ENCODE measurements at places on chromosomes 5 and 9.

- no peak for DNase-seq
Measured at GRCh38 chr5:148931453-148932057, 105.1 kb downstream of the ADRB2 start.

GRCh38 chr5:370959-371810, 49.7 kb downstream of the AHRR start:
- peak; percentile 8 for DNase-seq

- no peak for DNase-seq
Measured at GRCh38 chr9:14909961-14910805, at the start of gene FREM1. FREM1 (minus strand) TSS chr9:14910428; CDS start chr9:14868977, 41,451 bp downstream.

DNA sequence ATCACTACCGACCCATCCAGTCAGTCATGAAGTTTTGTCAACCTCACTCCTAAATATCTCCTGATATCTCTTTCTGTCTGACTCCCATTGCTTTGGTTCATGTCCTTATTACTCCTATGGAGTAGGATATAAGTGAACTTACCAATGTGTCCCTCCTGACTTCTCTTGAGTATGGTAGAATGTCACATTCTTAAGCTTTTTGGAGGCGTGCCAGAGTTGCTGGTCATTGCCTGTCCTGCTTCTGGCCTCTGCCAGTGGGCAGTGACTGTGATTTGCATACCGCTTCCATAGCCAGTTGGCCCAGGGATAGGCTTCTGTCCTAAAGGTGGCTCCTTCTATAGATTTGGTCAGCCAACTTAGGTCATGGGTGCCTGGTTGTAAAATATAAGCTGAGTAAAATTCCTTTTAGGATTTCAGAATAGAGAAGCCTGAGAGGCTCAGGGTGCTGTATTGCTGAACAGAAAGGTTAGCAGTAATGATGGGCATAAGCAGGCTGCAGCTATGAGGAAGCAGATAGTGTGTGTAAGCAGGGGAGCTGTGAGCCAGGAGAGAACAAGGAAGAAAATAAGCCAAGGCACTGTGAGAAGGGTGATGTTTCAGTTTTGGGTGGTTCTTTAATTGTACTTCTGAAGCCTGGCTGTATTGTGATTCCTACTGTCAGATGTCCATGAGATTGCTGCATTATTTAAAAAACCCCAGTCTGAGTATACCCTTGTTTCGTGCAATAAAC, 16.1 kb upstream of the MARCHF3 start:
- no peak for DNase-seq

DNA sequence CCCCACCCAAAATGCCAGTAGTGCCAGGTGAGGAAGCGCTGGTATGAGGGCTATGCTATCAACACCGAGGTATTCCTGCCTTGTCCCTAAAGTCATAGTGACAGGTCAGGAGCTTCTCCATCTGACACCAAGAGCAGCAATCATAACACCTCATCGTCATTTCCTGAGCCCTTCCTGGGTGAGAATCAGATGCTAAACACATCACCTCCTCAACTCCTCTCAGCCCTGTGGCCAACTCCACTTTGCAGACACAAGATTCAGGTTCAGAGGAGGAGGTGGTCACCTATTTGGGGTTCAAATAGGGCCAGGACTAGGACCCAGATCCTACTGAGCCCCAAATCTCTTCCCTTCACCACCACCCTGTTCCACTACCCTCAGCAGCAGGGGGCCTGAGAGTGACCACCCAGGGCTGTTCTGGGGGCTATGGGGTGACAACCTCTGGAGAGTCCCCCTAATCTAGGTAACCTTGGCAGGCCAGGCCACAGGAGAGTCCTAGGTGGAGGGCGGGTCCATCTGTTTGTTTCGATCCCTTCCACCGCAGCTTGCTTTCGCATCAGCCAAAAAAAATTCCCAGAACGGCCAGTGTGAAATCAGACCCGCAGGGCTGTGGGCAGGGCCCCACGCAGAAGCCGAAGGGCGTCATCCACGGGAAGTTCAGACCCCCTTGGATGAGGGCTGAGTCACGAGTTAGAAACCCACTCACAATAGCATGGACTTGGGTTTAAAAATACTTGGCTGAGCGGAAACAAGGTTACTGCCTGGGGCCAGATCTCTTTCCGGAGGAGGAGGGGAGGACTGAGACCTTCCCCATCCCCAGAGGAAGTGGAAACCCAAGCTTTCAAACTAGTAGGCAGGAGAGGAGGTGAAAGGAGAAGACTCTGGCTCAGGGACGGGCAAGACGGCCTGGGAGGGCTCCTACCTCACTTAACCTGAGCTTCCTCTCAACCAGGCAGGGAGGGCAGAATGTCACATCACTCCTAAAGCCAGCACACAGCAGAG, 8.7 kb downstream of the STK10 start:
- DNase-seq: peak; percentile 71

- no peak for DNase-seq
Measured at GRCh38 chr9:35713578-35713977, 18.4 kb downstream of the TLN1 start.

DNA sequence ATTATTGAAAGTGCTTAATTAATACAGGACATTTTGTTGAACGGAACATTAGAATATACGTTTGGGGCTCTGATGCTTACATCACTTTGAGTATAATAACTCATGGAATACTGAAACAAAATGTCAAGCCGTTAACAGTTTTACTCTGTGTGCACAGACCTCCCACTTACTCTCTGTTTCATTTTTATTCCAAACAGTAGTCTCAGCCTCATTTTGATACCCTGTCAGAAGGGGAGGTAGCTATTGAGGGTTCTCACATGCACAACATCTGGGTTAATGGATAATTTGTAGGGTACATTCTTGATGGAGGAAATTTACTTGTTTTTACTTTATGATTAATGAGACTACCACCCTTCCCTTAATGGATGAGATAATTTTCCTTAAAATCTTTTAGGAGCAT, 59.0 kb downstream of the SCAMP1 start:
- no peak for DNase-seq

GRCh38 chr9:107210775-107211174, 72.3 kb upstream of the RAD23B start:
- DNase-seq: no peak

- DNase-seq: no peak
Measured at GRCh38 chr5:169001394-169001793, 299.5 kb downstream of the SLIT3 start.

- DNase-seq: peak; percentile 7
Measured at GRCh38 chr5:132064140-132064539, 3.7 kb downstream of the IL3 start.

- no peak for DNase-seq
Measured at GRCh38 chr5:180844432-180844831, 16.6 kb downstream of the ZFP62 start.

DNA sequence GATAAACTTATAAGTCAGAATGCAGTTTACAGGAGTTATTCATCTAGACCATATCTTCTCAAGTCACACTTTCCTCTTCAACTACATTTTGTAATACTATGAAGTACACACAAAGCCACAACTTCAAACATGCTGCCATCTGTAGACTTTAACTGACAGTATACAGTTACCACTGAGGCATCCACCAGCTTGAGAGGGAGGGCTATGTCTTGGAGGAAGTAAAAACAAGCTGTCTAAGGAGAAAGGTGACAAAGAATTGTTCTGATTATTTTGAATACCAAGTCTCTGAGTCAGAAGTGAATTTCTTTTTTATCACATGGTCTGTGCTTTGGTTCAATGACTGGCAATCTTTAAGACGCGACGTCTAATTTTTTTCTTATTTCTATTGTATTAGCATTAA, 97.6 kb upstream of the CDH10 start:
- DNase-seq: no peak

DNA sequence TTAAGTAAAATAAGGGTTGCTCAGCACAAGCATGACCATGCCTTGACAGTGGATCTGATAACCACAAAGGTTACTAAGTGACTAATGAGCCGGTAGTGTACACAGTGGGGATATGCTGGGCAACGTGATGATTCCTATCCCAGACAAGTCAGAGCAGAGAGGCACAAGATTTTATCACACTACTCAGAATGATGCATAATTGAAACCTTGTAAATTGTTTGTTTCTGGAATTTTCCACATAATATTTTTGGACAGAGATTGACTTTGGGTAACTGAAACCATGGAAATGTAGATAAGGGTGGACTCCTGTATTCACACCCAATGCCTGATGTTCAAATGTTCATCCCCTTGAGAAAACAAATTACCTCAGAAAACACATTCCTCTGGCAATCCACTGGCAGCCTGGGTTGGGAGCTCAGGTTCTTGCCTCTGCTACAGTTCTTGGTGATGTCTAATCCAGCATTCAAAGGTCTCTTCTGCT, 16.2 kb upstream of the ERAP1 start:
- peak; percentile 46 for DNase-seq

- DNase-seq: no peak
Measured at GRCh38 chr5:34804913-34805312, 34.1 kb upstream of the TTC23L start.

- DNase-seq: no peak
Measured at GRCh38 chr9:113302792-113303418, at the start of gene RNF183. RNF183 (minus strand) TSS chr9:113303376; CDS start chr9:113298184, 5,192 bp downstream.

GRCh38 chr9:74942801-74943200, 9.9 kb downstream of the C9orf40 start:
- DNase-seq: peak; percentile 53

- DNase-seq: no peak
Measured at GRCh38 chr9:130995086-130996011, 13.6 kb upstream of the LAMC3 start.

DNA sequence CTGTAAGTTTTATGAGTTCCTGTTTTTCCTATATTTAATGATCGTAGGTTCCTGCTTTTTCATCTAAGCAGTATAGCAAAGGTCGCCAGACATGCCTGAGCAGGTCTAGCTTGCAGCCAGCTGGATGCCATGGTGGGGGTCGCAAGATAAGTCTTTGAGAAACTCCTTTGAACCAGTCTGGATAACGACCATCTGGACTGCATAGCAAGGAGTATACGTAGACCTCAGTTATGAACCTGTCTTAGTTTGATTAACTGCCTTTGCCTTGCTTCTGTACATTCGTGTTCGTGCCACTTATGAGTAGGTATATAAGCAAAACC, 8.4 kb upstream of the SPATA31E1 start:
- DNase-seq: no peak

DNA sequence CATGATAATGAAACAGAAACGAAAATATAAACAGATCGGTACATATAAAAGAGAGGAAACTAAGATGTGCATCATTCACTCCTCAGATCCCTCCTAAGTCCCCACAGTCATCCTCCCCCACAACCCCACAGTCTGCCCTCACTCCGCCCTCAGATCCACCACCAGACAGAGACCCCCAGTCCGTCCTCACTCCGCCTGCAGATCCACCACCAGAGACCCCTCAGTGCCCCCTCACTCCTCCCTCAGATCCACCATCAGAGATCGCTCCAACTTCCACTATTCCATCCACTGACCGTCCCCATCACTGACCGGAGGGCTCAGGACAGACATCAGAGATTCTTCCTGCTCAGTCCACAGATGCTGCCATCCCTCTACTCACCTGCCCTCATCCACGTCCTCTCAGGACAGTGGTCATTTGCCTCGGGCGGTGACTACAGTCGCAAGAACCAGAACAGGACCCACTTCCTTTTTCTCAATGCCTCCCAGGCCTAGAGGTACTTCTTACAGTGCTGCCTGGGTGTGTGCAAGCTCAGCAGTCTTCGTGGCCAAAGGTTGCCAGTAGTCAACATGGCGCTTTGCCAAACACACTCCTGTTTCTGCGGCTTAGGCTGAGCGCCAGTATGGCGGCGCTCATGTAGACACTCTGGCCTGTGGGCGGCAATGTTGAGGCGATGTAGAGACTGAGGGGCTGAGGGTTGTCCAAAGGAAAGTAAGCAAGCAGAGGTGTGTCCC, 8.3 kb upstream of the SPATA31C1 start:
- DNase-seq: no peak

- DNase-seq: no peak
Measured at GRCh38 chr5:34618371-34619065, 37.6 kb upstream of the RAI14 start.

- no peak for DNase-seq
Measured at GRCh38 chr9:72856972-72857623, 95.8 kb downstream of the ALDH1A1 start.

GRCh38 chr5:136528481-136529030, 163.2 kb upstream of the TRPC7 start:
- DNase-seq: no peak

- DNase-seq: no peak
Measured at GRCh38 chr9:119458068-119458467, 88.8 kb upstream of the BRINP1 start.

DNA sequence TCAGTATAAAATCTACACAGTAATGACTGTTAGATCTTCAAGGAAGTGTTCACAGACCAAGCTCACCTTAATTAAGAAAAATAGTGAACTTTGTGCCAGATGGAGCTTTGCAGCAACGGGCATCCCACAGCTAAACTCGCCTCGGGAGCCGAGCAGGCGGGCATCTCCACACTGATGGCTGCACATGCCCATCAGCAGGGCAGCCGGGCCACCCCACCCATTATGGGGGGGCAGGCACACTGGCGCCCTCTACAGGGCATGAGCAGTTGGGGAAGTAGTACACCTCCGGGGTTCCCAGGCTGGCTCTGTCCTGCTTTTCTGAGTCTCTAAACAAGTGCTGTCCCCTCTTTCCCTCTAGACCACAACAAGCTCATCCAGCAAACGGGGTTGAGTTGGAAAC, 21.6 kb downstream of the ANKS6 start:
- DNase-seq: peak; percentile 33

DNA sequence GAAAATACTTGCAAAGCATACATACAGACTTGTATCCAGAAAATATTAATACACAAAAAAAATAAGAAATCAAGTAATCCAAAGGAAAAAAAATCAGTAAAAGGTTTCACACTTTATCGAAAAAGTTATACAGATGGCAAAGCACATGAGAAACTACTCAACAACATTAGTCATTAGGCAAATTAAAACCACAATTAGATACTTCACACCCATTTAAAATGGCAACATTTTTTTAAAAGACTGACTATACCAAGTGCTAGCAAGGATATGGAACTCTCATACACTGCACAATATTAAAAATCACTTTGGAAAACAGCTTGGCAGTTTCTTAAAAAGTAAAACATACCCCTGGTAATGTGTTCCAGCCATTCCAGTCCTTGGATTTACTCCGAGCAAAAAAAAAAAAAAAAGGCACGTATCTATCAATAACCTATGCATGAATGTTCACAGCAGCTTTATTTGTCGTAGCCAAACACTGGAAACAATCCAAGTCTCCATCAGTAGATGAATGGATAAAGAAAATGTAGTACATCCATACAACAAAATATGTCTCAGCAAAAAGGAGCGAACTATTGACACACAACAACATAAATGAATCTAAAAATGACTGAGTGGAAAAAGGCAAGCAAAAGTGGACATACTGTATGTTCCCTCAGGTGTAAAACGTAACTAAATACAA, 66.0 kb downstream of the GNAQ start:
- DNase-seq: no peak

- no peak for DNase-seq
Measured at GRCh38 chr9:107588393-107588792, 98.8 kb upstream of the KLF4 start.

DNA sequence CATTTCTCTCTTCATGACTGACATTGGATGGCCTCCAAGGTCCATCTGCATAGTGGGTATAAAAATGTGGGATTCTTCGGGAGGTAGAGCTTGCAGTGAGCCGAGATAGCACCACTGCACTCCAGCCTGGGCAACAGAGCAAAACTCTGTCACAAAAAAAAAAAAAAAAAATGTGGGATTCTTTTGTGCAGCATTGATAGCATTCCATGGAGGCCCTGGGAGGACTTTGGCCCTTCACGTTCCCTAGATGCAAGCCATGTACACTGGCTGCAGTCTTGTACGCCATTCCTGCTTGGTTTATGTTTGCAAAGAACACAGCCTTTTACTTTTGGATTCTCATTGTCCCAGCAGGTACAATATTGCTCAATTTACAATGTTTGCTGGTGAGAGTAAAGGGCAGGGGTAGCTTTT, 157.8 kb downstream of the SLCO4C1 start:
- DNase-seq: no peak

- no peak for DNase-seq
Measured at GRCh38 chr5:1034421-1034905, 25.9 kb downstream of the NKD2 start.

Data from activated CD4-positive, alpha-beta memory T cell treated with anti-CD3 and anti-CD28 coated beads for 36 hours (primary cell).